Stomach (tissue), 19 donors: ENCODE measurements at places on chromosomes 5 and 9. TPM values are rescaled to one million over a fixed set of nuclear protein-coding genes. Genes with fewer than 3 reads are reported as not detected.

DNA sequence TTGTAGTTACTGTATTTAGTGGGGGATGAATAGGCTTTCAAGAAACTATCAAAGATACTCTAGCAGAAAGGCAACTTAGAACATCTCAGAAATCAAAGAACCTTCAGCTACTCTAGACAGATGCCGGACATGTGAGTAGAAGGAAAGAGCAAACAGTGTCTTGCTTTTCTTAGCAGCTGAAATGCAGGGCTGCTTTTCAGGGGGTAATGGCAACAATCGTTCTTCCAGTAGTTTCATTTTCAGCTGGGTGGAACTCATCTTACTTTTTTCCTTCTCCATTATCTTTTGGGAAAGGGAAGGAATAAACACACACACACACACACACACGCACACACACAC, 281.6 kb downstream of the CRB2 start:
- no peak overlapping the region for H3K27ac ChIP-seq
- H3K27me3 ChIP-seq, result no peaks in the 10 kb centered on the region
- no peak for DNase-seq
- peak overlapping the region; percentile 29 for H3K4me3 ChIP-seq
- peaks cover 33% of the 10 kb centered on the region for H3K4me1 ChIP-seq
- no peaks in the 10 kb centered on the region for H3K36me3 ChIP-seq

- H3K36me3 ChIP-seq, result no peaks in the 10 kb centered on the region
- H3K27ac ChIP-seq, result no peak overlapping the region
- H3K27me3 ChIP-seq, result no peaks in the 10 kb centered on the region
- no peak for DNase-seq
- no peak overlapping the region for H3K4me3 ChIP-seq
Observed at GRCh38 chr9:3586066-3586465, 60.3 kb upstream of the RFX3 start.

- no peak overlapping the region for H3K4me3 ChIP-seq
- H3K4me1 ChIP-seq, result no peaks in the 10 kb centered on the region
- no peak overlapping the region for H3K27ac ChIP-seq
- no peaks in the 10 kb centered on the region for H3K36me3 ChIP-seq
- H3K27me3 ChIP-seq, result no peaks in the 10 kb centered on the region
Observed at GRCh38 chr5:20514145-20514544, 526.1 kb upstream of the CDH18 start.

DNA sequence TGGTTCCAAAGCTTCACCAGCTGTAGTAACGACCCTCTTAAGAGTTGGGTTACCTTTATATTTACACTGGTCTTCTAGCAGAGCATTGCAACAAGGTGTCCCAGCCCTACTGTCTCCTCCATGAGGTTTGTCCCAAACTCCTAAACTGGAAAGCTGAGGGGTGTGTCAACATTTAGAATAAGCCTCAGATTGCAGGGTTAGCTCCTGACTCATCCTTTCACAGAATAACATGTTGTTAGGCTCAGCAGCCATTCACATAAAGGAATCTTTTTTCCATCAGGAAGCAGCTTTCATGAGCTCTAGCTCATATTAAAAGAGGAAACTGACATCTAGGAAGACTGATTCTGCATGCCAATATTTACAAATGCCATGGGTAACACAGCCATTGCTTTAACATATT, 238.7 kb downstream of the EFNA5 start:
- no peaks in the 10 kb centered on the region for H3K4me1 ChIP-seq
- H3K36me3 ChIP-seq, result peaks cover 3% of the 10 kb centered on the region
- H3K27ac ChIP-seq, result no peak overlapping the region
- H3K27me3 ChIP-seq, result no peaks in the 10 kb centered on the region

GRCh38 chr5:38433160-38433861, 123.1 kb downstream of the LIFR start:
- H3K36me3 ChIP-seq, result no peaks in the 10 kb centered on the region
- no peak overlapping the region for H3K27ac ChIP-seq
- no peaks in the 10 kb centered on the region for H3K27me3 ChIP-seq
- H3K4me3 ChIP-seq, result no peak overlapping the region
- H3K4me1 ChIP-seq, result peaks cover 14% of the 10 kb centered on the region

GRCh38 chr9:27183131-27183530, 74.1 kb downstream of the TEK start:
- H3K36me3 ChIP-seq, result no peaks in the 10 kb centered on the region
- H3K27me3 ChIP-seq, result no peaks in the 10 kb centered on the region
- H3K27ac ChIP-seq, result no peak overlapping the region

DNA sequence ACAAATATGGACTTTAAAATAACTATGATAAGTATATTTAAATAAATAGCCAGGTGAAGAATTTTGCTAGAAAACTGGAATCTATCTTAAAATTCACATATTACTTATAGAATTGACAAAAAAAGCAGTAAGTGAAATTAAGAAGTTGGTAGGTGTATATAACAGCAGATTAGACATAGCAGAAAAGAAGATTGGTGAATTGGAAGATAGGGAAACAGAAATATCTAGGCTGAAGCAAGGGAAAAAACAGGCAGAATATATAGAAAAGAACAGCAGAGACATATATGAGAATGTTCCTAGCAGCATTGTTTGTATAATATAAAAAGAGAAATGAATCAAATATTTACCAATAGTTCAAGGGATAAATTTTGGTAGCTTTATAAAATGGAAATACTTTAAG, 294.9 kb downstream of the TMEM232 start:
- no peak overlapping the region for H3K4me3 ChIP-seq
- no peak overlapping the region for H3K27ac ChIP-seq
- H3K36me3 ChIP-seq, result no peaks in the 10 kb centered on the region

DNA sequence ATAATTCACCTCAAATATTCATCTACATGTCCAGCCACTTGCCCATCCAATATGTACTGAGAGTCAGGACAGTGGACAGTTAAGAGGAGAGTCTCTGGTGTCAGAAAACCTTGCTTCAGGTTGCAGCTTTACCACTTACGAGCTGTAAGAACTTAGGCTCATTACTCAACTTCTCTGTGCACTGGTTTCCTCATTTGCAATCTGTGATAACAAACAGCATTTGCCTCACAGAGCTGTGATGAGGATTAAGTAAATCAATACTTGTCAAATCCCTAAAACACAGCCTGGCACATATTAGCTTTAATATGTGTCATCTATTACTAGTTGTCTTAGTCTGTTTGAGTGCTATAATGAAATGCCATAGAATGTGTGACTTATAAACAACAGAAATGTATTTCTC, 8.6 kb downstream of the GOLGA1 start:
- DNase-seq, result no peak
- H3K27ac ChIP-seq, result no peak overlapping the region
- H3K36me3 ChIP-seq, result peaks cover 96% of the 10 kb centered on the region

DNA sequence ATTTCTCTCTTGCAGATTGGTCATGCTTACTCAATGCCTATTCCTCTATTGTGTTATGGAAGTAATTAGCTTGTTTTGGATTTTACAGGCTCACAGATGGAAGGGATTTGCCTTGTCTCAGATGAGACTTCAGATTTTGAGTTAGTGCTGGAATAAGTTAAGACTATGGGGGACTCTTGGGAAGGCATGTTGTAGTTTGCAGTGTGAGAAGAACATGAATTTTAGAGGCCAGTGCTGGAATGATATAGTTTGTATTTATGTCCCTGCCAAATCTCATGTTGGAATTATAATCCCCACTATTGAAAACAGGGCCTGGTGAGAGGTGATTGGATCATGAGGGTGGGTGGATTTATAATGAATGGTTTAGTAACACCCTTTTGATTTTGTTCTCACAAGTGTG, 6.1 kb upstream of the TUSC1 start:
- no peak overlapping the region for H3K4me3 ChIP-seq
- no peaks in the 10 kb centered on the region for H3K4me1 ChIP-seq
- H3K27me3 ChIP-seq, result no peaks in the 10 kb centered on the region
- no peak for DNase-seq
- no peaks in the 10 kb centered on the region for H3K36me3 ChIP-seq

GRCh38 chr9:18441261-18441660, 32.7 kb upstream of the ADAMTSL1 start:
- H3K27me3 ChIP-seq, result no peaks in the 10 kb centered on the region
- H3K36me3 ChIP-seq, result no peaks in the 10 kb centered on the region
- H3K27ac ChIP-seq, result no peak overlapping the region
- H3K4me1 ChIP-seq, result peaks cover 8% of the 10 kb centered on the region
- DNase-seq, result no peak

DNA sequence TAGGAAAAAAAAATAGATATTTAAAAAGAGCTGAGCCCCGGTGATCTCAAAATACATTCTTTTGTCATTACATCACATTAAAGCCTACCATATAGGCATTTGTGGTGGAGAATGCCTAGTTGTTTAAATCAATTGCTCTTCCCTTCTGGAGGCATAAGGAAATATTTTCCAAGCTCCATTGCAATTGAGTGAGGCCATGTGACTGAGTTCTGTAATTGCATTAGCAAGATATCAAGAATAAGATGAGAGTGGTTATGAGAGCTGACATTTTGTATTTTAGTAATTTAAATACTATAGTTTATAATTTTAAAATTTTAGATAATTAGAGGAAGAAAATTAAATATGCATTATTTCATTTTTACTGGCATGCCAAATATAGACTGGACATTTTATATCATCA, 1195.9 kb downstream of the DTWD2 start:
- no peak for DNase-seq
- H3K4me3 ChIP-seq, result no peak overlapping the region
- H3K27ac ChIP-seq, result no peak overlapping the region
- no peaks in the 10 kb centered on the region for H3K4me1 ChIP-seq
- no peaks in the 10 kb centered on the region for H3K36me3 ChIP-seq

The DMRT3 gene
- not detected for total RNA-seq

The IL4 gene
- not detected for total RNA-seq

The INSL6 gene
- not detected for total RNA-seq
